NCI-H187 treated with DMSO at 0.1 percent for 48 hours (cell line): ENCODE measurements at places on chromosomes 11 and 22.

DNA sequence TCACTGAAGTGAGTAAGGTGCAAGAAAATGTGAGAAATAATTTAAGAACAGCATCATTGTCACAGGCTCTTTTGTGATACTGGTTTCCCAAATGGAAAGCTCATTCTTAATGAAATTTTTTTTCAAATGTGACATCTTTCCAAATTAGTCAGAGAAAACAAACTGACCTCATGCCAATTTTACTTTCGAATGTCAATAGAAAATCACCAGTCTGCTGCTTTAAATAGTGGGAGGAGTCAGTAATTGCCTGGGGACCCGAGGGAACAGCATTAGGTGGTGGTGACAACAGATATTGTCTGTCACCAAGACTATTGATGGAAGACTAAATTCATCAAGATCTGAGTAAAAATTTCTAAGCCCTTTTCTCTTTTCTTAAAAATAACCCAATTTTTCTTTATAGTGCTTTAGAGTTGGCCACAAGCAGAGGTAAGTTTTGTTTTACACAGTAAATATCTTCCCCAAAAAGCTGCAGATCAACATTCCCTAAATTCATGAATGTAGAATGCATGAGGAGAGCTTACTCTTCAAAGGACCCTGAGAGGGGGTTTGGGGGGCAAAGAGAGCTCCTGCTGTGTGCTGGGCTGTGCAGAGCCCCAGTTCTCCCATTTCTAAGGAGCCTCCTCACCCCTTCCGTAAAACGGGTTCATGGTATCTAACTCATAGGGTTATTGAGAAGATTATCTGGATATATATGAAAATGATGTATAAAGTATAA is 95.1 kb downstream of the PIWIL4 start:
- no peak for DNase-seq

GRCh38 chr22:48365386-48365785 is 1462.3 kb downstream of the BRD1 start:
- no peak for DNase-seq

DNA sequence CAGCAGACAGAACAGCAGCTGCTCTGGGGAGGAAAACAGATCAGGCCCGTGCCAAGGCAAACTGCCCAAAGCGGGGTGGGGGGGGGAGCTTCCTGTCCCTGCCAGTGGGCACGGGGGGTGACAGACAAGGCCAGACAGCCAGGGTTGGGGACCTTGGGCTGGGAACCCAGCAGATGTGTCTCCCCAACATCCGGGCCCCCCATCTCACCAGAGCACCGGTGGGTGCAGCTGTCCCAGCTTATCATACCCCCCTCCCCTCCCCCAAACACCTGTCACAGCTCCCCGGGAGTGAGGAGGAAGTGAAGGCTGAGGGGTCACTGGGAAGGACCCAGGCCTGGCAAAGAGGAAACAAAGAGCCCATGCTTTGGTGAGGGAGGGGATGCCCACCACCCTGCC is 1.3 kb downstream of the PPP1R14B start:
- DNase-seq = no peak

GRCh38 chr22:37230673-37231405 is 13.2 kb downstream of the RAC2 start:
- no peak for DNase-seq

DNA sequence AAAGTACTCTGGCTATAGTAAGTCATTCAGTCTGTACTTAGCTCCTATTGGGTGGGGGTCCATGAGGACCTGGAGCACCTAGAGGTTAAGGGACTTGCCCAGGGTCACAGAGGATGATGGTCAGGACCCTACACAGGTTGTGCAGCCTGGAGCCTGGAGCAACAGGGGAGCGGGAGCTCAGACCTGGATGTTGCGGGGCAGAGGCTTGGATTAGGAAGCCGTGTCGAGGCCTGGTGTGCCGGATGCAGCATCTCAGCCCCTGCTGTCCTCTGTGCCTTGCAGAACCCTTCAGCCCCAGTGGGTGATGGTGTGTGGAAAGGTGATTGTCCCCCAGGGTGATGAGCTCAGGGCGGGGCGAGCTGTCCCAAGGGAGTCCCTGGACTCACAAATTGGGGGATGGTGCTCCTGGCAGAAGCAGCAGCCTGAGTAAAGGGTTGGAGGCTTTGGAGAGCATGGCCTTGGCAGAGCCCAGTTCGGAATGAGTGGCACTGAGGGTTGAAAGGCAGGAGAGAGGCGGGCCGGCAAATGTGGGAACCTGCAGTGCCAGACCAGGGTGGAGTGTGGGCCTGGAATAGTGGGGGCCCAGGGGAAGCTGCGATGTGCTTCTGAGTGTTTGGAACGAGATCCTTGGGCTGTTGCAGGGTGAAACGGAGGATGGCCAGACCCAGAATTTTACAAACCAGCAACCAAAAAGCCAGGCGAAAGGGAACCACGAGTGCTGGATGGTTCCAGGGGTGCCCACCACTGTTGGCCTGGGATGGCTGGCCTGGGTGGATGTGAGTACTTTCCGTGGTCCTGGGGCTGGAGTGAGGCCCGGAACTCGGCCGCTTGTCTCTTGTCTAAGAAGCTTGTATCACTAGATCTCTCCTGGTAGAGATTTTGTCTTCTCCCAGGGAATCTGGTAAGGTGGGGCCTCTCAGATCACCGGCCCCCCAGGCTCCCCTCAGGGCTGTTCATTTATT is 2.9 kb downstream of the TPCN2 start:
- no peak for DNase-seq

DNA sequence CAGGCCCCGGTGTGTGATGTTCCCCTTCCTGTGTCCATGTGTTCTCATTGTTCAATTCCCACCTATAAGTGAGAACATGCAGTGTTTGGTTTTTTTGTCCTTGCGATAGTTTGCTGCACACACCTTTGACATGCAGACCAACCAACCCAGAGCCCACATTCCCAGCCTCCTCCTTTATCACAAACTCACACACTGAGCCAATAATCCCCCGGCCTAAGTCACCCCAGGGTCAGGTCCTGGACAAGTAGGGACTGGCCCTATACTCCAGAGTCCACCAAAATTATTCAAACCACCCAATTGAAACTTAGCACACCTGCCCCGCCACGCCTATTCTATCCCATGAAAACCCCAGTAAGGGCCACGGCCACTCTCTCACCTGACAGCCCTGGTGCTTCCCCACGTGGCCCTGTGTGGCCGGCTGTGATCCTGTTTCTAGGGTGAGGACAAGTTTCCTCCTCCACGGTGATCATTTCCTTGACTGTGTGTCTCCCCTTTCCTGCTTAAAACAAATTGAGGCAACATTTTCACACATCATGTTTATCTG is 83.1 kb upstream of the SLC22A12 start:
- DNase-seq = no peak

GRCh38 chr22:34493486-34493885 is 572.5 kb upstream of the ISX start:
- DNase-seq = no peak

DNA sequence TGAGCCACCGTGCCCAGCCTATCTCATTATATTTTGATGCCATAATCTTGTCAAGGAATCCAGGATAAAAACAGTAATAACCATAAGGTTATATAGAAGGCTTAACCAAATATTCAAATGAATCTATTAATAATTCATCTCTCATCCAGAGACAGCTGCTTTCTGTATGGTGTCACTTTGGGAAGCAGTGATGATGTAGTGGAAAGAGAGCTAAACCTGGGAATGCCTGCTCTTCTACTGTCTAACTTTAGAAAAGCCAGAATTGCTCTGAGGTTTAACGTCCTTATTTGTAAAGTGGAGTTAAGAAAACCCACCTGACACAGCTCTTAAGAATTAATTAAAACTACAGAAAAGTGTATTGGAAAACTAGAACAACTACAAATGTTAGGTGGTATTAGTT is 29.3 kb upstream of the OR10D3 start:
- no peak for DNase-seq

- no peak for DNase-seq
Measured at GRCh38 chr11:66951927-66952337, 6.3 kb downstream of the PC start.

DNA sequence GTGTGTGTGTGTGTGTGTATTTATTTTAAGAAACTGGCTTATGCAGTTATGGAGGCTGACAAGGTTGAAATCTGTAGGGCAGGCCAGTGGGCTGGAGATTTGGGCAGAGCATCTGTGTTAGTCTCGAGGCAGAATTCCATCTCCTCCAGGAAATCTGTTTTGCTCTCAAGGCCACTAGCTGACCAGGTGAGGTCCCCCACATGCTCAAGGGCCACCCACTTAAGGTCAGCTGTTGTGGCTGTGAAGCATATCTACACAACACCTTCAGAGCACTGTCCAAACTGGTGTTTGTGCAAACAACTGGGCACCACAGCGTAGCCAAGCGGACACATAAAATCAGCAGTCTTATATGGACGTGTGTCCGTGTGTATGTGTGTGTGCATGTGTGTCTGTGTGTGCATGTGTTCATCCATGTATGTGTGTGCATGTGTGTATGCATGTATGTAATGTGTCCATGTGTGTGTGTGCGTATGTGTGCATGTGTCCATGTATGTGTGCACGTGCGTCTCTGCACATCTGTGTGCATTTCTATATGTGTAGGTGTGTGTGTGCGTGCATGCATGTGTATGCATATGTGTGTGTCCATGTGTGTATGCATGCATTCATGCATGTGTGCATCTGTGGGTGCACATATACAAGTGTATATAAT is 400.9 kb downstream of the BRD1 start:
- no peak for DNase-seq

GRCh38 chr11:63613517-63614135 is 607 bp downstream of the PLAAT3 start:
- DNase-seq = no peak

- DNase-seq = no peak
Measured at GRCh38 chr22:46250783-46251125, 661 bp upstream of the CDPF1 start.

DNA sequence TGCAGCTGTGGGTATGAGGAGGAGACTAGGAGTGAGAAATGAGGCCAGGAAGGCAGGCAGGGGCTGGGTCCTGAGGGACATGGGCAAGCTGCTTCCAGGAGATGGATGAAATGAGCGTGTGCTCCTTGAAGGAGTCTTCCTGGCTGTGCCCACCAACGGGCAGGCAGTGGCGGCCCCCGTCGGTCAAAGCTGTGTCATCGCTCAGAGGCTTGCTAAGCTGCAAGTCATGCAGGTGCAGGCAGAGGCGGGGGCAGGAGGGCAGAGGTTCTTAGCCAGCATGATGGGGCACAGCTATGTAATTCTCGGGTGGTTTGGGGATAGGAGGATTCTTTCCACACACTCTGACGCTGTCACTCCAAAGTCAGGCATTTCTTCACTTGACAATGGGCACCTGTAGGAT is 12.5 kb upstream of the PEX26 start:
- DNase-seq = no peak

DNA sequence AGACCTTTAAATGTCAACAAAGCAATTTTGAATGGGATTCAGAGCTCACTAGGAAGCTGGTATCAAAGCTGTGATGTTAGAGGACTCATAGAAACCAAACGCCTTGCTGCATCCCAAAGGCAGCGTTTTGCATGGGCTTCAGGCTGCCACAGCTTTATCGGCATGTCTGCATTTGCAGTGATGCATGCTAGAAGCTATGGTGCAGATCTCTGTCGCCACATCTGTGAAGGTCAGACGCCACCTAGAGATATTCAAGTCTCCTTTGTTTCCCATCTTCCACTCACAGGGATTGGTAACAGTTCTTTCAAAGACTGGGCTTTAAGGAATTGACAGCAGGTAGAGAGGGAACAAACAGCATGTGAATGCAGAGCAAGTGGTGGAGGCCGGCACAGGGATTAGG is 47.8 kb downstream of the NTM start:
- no peak for DNase-seq

GRCh38 chr11:115716080-115716479 is 211.9 kb upstream of the CADM1 start:
- DNase-seq = no peak

GRCh38 chr11:42175203-42175602 is 715.8 kb upstream of the LRRC4C start:
- no peak for DNase-seq

DNA sequence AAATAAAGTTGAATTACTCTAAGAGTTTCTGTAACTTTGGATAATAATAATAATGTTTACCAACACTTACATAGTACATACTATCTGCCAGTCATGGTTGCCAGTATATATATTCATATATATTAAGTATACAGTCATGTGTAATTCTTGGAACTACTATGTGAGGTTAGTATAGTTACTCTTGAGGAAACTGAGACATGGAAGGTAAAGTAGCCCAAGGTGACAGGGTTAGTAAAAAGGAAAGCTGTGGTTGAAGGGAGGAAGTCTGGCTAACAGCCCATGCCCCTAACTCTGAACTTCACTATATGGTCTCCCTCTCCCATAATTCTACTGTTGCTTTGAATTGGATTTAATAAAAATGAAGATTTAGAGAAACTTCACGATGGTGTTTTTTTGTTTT is 24.9 kb downstream of the FDX1 start:
- DNase-seq = no peak

DNA sequence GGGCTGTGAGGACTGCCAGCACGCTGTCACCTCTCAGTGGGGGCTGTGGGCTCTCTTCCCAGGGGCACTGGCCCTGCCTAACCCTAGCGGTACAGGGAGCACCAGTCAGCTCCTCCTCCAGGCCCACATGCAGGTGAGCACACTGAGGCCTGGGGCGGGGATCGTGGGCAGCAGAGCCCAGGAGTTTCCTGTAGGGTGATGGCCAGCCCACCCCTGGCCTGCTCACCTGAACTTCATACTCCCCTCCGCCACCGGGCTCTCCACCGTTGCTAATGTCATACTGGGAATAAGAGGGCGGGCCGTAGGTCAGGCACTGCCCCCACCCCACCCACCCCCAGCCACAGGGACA is 10.0 kb upstream of the TREH start:
- no peak for DNase-seq

DNA sequence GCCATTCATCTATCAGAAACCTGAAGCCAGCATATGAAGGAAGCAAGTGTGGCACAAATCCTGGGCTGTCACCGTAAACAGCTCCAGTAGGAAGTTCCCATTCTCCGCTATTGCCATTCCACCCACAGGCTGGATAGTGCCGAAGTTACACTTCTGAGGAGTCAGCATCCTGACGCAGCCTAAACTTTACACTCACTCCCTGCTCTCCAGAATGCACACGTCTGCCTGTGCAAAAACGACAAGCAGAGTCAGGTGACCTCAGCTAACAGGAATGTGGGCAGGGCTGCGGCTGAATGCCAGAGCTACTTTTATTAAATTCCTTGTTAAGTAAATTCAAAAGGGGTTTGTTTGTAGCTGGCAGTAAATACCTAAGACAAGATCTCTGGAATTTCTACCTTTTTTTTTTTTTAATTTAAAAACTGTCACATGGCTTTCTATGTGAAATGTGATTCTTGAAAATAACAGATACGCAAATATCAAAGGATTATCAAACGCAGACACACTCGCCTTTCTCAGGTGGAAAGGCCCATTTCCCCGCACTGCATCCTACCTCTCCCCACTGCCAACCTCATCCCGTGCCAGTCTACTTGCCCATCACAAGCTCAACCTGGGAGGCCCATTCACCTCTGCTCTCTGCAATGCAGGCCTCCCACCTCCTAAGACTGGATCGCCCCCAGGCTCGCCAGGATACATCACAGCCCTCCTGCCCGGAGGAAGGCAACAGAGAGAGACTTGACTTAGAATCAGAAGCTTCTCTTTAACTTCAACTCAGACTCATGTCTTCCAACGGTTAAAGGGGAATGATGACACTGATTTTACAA is 33.5 kb downstream of the NFRKB start:
- no peak for DNase-seq
